ENCODE measurements at places on chromosomes 4 and X.

DNA sequence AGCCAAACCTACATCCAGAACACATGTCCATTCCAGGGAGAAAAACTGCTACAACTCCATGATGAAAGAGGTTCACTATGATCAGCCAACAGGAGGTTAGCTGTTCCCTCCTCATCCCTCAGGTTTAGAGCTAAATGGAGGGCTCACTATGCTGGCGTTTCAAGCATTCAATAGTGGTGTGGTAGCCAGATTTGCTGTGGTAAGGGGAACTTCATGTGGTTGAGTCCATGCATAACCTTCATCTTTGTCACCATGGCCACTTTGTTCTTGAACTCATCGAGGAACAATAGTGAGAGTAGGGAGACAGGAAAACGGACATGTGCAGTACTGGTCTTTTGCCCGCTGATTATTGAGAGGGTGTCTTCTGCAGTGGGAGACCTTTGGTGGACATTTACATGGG lies 33.8 kb downstream of the ALPK1 start:
- no peak for DNase-seq

DNA sequence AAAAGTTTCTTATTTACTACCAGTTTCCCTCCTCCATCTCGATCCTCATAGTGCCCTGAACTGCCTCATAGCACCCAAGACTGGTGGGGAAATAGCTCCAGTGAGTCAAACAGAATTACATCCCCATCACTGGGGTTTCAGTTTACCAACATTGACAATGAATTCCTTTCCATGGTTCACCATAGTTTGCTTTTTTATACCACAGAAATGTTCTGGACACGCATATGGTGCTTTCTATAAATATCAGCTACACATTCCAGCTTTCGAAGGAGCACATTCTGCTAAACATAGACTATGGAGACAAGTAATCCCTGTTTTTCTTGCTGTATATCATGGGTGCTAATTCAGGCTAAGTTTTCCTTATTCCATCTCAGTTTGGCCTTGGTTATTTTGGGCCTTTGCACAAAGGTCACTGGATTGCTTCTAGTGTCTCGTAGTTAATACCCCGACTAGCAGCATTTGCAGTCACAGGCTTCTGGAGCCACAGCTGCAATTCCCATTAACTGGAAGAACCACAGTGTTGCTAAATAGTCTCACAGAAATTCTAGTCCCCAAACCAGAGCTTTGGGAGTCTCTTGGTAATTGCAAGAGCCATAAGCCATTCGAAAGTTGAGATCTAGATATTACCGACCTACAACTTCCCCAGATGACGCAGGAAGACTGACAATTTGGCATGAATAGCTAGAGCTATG lies 53.4 kb upstream of the TRPC3 start:
- DNase-seq: no peak

DNA sequence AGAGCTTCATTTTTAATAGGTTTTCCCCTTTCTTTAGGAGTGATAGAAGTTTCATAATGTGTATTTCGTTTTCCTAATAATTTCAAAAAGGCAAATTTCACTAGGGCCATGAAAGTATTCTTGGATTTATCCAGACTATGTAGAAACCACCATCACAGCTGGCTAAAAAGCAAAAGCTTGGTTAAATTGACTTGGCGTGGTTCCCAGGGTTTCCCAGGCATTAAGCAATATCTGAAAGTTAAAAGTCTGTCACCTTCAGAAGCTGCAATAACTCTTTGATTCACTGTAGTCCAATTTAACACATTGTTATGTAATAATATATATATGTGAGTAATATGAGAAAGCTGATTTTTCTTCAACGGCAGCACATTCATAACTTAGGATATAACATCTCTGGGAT lies 38.3 kb downstream of the NDNF start:
- peak; percentile 34 for DNase-seq

GRCh38 chrX:107676559-107677378 lies 48.5 kb downstream of the PRPS1 start:
- peak; percentile 58 for DNase-seq

- no peak for DNase-seq
Measured at GRCh38 chr4:53531585-53532224, 59.6 kb downstream of the LNX1 start.

DNA sequence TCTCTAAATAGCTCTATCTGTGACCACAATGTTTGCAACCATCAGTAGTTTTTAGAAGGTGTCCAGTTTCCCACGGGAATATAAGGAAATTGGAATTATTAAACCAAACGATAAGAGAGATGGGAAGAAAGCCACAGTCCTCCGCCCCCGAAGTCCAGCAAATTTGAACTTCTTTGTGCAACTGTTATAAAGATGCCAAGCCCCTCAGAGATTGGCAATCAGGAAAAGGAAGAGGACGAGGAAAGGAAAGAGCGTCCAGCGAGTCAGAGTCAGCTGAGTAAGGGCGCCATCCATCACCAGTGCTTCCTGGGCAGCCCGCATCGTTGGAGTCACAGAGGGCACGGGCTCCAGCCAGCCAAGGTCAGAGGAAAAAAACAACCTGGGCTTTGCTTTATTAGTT lies 35.7 kb downstream of the LDB2 start:
- DNase-seq: no peak

- DNase-seq: no peak
Measured at GRCh38 chr4:105594099-105595010, 41.9 kb downstream of the ARHGEF38 start.

DNA sequence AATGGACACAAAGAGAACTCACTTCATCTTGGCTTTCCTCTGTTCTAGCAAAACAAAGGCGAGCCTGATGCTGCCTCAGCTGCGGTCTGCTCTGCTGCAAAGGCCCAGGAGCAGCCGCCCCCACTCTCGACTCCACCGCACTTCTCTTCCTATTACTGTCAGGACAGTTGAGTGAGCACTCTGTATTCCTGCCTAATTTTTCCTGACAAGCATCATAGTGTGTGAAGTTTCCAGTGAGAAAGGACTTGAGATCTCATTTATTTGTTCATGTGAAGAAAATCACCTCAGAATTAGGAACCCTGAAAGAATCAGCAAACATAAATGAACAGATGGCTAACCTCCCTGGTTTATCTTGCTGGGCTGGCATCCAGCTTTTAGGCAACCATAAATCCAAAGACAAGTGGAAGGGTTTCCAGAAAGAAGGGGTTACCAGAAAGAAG lies 15.6 kb downstream of the SCARB2 start:
- DNase-seq: no peak

- DNase-seq: no peak
Measured at GRCh38 chrX:150052226-150052625, 113.9 kb upstream of the EOLA2 start.
